NCI-H2029 treated with DMSO at 0.1 percent for 48 hours (cell line): ENCODE measurements at places on chromosomes 5 and 9.

- DNase-seq: peak; percentile 86
Measured at GRCh38 chr5:67234671-67235176, 38.1 kb upstream of the CD180 start.

DNA sequence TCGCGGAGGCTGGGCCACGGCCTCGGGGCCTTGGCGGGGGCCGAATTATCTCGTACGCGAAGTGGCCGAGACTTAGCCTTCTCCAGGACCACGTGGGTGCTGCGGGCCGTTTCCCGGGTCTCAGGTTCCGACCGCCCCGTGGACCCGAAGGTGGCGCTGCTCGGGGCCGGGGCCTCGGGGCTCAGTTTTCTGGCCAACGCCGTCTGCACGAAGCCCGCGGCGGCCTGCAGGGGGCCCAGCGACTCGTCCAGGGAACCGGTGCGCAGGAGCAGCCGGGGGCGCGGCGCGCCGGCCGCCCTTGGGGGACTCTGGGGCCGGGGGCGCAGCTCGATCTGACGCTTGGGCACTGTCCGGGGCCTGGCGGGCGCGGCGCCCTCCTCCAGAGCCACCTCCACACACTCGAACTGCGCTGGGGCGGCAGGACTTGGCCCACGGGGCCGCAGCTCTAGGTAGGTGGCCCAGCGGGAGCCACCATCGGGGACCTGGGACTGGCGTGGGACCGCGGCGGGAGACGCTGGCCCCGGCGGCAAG is 716 bp downstream of the PROB1 start:
- DNase-seq: no peak

GRCh38 chr5:43973318-43973717 is 370.3 kb downstream of the NNT start:
- DNase-seq: no peak

DNA sequence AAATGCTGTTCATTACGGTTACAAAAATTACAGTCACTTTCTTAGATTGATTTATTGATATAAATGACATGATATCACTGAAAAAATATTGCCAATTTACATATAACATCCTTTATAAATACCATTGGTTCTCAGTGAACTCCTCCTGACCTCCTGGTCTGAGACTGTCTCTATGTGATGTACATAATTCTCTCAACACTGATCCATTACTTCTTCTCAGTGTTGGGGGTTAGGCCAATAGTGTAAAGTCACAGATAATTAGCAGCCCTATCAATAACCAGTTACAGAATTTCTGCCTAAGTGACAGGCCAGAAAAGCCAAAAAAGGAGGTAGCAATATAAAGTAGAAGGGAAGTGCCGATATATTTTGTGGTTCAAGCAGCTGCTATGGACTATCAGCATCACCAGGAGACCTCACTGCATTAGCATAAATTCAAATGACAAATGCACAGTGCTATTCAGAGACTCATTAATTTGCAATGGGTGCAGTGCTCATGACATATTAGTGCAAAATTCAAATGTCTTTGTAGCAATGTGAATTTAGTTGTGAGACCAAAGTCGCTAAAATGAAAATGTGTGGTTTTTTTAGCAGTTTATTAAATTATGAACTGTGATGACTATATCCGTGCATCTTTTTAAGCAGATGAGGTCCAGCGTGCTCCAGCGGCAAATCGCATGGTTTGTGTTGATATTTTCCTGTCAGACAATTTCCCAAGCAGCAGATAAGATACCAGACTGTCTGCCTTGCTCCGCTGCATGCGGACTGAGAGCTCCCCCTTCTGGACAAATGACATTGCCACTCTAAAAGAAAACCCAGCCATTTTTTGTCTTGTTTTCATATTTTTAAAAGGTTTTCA is 144.6 kb downstream of the CETN3 start:
- DNase-seq: peak; percentile 52

DNA sequence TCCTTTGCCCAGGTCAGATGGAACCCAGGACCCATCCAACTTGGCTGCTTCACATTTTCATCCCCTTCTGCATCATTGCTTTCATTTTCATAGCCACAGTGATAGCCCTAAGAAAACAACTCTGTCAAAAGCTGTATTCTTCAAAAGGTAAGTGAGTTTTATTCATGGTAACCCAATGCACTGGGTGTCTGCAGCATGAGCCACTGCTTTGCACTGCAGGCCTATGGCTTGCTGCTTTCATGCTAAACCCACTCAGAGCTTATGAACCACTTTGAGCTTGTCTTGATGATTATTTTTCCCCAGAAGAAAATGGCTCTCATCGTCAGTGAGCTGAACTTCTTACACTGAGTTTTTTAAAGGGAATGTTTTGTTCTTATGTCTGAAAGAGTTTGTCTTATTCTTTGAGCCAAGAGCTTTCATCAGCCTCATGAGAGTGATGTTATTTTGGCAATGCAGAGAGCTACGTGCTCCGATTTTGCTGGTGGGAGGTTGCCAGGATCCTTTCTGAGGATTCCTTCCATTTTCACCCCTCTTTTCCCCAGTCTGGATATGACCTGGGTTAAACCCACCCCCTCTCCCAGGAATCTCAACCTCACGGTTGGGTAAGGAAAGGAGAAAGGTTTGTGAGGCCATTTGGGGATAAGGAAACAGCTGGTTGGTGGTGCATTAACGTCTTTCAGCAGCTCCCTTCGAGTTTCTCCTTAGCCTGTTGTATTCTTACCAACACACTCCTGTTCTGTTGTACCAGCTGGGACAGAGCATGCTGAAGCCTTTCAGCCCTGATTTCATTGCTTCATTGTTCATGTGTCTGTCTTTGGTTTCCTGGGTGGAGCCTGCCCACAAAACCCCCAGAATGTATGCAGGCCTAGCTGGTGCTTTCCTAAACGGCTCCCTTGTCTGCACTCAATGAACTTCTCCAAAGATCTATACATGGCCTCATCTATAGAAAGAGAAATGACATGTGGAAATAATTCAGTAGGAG is 47.6 kb downstream of the PDCD1LG2 start:
- DNase-seq: no peak

- DNase-seq: no peak
Measured at GRCh38 chr9:135813671-135814290, 93.6 kb downstream of the CAMSAP1 start.

GRCh38 chr5:156838961-156839360 is 11.1 kb upstream of the PPP1R2B start:
- DNase-seq: no peak

GRCh38 chr9:6780690-6781089 is 22.9 kb downstream of the KDM4C start:
- DNase-seq: no peak

- no peak for DNase-seq
Measured at GRCh38 chr5:17224858-17225511, 7.6 kb downstream of the BASP1 start.

DNA sequence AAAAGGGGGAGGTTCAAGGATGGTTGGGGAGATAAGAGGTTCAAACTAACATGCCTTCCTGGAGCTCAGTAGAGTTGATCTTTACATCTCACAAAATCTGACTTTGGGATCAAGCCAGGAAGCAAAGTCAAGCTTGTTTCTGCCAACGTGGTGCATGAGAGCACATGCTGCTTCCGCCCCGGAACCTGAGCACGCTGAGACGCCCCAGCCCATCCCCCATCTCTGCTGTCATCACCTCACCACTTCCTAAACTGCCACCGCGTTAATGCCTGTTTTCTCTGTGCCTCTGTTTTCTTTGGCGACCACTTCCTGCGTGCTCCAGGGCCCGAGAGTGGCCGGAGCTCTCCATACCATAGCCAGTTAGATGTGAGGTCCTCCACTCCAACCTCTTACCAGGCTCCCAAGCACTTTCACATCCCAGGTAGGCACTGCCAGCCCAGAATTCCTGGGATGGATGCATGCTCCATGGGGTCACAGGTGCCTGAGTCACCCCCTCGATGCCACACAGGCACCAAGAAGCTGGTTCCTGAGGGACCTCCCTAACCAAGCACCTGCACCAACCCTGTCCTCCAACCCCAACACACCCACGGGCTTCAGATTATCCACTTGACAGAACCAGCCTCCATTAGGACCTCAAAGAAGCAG is 31.2 kb upstream of the AFAP1L1 start:
- DNase-seq: no peak

- DNase-seq: no peak
Measured at GRCh38 chr5:58466939-58467338, 7.1 kb upstream of the PLK2 start.
